Mesenteric fat pad (tissue), 1 donor: ENCODE measurements at places on chromosomes 11 and 22. TPM values are rescaled to one million over a fixed set of nuclear protein-coding genes. Genes with fewer than 3 reads are reported as not detected.

DNA sequence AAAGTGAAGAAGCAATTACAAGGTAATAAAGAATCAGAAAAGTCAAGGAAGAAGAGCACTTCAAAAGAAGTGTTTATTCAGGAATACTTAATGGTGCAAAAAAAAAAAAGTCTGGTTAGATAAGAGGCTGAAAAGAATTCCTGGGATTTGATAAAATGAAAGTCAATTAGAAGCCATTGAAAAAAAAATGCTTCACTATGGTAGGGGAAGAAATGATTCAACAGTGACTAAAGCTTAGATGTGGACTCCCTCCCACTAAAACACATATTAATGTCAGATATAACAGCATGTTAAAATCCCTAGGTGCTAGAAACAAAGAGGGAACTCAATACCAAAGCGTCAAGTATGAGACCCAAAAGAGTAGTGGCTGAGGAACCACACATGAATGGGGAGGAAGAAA lies 335.3 kb upstream of the PITPNB start:
- DNase-seq = no peak

DNA sequence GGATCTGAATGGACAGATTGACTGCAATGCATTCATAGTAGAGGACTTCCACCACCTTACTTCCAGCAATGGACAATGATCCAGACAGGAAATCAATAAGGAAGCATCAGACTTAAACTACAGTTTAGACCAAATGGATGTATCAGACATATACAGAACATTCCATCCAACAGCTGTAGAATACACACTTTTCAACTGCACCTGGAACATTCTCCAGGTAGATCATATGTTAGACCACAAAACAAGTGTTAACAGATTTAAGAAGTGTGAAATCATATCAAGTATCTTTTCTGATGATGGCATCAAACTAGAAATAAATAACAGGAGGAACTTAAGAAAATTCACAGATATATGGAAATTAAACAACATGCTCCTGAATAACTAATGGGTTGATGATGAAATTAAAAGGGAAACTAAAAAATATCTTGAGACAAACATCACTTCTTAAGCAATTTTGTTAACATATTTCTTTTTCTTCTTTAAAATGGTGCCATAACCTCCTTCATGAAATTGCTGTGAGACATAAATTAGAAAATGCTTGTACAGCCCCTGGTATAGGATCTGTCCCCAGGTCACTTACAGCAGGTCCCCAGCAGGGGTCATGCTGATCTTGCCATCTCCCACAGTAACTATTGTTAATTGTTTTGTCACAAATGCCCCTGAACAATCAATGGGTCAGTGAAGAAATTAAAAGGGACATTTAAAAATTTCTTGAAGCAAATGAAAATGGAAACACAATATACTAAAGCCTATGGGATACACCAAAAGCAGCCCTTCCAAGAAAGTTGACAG lies 100.0 kb upstream of the OR4B1 start:
- DNase-seq = no peak

- DNase-seq = no peak
Measured at GRCh38 chr11:107821199-107821927, 37.2 kb downstream of the SLC35F2 start.

DNA sequence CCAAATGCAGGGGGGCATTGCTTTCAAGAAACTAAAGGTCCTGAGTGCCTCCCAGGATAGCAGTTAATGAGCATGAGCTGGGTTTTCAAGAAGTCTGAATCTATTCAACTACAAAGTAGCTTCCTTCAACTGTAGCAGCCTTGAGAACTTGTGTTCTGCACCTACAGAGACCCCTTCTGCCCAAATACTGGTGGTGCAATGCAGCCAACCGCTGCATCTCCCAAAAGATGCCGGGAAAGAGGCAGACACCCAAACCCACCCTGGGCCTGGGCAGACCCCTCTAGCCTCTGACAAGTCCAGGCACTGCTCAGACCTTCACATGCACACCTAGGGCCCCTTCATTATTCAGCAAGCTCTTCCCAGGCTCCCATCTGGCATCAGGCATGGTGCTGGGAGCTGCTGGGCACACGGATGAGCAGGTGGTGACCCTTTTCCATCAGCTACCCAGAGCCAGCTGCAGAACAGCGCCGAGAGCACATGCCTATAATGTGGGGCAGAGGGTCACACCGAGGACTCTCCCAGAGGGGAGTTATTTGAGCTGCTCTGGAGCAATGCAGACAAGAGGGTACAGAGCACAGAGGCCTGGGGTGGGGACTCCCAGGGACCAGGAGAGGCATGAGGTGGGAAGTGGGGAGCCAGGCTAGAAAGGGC lies 44.9 kb upstream of the ETS1 start:
- no peak for DNase-seq

DNA sequence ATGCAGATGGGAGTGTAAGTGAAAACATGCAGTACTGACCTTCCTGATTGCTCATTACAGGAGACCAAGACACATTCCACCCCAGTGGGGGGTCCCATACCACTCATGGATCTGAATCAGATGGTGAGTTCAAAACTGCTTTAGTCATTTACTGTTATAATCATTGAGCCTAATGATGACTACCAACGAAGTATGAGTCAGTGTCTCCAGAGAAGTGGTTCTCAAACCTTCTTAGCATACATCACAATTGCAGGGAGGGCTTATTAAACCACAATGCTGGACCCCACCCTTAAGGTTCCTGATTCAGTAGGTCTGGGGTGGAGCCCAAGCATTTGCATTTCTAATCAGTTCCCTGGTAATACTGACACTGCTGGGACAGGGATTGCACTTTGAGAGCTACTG lies 75.8 kb downstream of the CD44 start:
- no peak for DNase-seq

Gene NRIP3
- total RNA-seq = 0.87 TPM

GRCh38 chr11:9280655-9281301 lies 15.6 kb upstream of the DENND5A start:
- no peak for DNase-seq
